Putamen (tissue), 1 donor: ENCODE measurements at places on chromosomes 3 and 15.

DNA sequence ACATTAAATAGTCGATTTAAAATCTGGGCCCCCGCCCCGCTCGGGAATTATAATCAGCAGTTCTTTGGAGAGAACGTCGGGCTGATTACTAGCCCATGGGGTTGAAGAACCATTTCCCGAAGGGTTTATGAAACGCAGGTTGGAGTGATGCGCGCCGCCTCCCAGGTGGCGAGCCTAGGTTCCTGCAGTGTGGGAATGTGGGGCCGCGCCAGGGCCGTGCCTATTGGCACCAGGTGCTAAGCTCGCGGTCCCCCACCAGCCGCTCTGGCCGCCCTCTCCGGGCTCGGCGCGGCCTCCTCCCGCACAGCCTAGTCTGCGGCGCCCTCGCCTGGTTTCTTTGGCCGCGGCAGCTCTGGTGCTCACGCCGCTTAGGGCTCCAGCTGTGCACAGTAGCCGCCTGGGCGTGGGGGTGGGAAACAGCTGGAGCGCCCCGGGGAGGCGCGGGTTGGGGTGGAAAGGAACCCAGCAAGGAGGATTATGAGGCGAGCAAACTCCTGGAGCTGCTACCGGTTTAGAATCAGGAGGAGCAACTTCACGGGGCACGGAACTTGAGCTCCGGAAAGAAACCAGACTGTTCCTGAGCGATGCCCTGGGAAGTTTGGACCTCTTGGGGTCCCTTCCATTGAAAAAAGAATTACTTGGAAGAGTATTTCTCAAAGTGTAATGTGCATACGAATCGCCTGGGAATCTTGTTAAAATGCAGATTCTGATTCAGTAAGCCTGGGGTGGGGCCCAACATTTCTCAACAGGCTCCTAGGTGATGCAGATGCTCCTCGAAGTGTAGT is 5.6 kb upstream of the MECOM start:
- peak; percentile 45 for DNase-seq

DNA sequence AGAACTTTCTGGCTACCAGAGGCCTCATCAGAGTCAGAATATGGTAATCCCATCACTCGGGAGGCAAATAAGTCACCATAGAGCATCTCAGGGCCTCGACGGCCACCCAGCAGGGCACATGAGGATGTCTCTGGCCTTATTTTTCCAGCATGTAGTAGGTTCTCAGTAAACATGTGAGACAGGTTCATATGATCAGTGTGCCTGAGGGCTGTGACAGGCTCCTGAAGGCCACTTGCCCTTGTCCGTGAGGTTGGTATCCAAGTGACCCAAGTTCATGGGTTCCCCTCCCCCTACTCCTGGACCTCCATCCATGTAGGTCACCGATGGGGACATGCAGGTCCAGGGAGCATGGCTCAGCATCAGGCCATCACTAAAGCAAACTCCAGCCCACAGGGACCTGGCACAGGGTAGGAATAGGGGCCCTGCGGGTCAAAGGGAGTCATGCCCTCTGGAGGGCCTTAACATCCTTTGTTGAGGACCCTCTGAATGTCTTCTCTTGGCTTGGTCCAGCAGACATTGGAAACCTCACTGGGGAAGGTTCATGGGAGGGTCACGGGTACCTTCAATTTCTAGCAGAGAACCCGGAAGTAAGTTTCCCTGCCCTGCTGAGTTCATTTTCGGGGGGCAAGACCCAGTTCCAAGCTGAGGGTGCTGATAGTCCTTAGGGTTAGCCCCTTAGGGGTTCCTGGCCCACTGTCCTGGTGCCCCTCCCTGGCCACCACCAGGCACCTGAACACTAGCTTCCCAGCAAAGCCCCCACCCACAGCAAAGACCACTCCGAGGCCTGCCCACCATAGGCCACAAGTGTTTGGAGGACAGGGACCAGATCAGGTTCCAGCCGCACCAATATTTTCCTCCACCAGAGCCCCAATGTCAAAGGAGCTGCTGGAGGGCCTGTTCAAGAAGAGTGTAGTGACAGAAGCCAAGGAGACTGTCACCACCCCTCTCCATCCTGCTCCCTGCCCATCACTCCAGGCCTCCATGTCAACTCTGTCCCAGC is 61.1 kb downstream of the ZNF445 start:
- DNase-seq: no peak

DNA sequence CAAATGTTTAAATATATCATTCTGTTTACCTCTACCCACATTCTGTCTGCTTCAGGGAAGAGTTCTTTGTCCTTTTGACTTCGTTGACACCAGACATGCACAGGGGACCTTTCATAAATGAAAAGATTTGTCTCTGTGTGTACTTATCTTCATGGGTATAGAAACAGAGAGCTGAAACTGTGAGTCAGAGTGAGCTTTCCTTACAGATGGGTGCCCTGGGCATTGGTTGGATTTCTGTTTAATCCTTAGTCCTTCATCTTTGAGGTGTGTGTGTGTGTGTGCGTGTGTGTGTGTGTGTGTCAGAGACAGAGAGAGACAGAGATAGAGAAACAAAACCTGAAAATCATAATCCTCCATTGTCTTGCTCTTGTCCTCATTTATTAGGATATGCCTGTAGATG is 517.4 kb downstream of the TUSC7 start:
- no peak for DNase-seq

- DNase-seq: no peak
Measured at GRCh38 chr3:49166752-49167556, 823 bp upstream of the CCDC71 start.

- no peak for DNase-seq
Measured at GRCh38 chr15:70323111-70323851, 225.6 kb upstream of the TLE3 start.

GRCh38 chr3:142489572-142490323 is 41.9 kb upstream of the XRN1 start:
- no peak for DNase-seq

DNA sequence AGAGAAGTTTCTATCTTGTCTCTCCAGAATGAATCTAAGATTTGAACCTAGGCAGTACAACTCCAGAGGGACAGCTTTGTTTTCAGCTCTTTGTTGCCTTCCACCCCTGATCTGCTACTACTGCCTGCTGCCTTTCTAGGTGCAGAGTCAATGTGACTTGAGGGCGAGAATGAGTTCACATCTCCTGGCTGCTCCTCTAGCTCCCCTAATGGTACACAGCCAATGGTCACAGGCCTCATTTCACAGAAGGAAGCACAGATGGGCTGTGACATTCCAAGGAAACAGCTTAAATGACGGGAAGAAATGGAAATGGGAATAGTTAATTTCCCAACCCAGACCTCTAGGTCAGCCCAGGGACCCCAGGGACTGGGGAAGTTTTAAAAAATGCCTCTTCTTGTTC is 32.4 kb downstream of the FAM43A start:
- no peak for DNase-seq

DNA sequence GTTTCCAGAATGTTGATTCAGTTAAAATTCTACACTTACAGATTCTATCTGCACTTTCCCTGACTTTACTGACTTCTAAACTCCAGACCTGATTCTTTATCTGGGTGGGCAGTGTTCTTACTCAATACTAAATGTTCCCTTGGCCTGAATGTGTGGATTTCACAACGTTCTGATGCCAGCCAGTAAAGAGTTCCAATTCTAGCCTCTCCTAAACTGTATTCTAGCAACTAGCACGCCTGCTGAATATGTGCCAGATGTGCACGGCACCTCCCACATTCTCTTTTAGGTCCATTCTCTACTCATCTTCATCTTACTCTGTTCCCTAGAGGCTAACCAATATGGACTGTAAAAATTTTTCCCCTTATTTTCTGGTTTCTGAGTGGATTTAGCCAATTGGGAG is 479.5 kb upstream of the AGTR1 start:
- DNase-seq: no peak

GRCh38 chr3:110995461-110996231 is 76.0 kb upstream of the NECTIN3 start:
- DNase-seq: no peak

GRCh38 chr3:135349254-135349948 is 554.3 kb downstream of the EPHB1 start:
- DNase-seq: no peak

DNA sequence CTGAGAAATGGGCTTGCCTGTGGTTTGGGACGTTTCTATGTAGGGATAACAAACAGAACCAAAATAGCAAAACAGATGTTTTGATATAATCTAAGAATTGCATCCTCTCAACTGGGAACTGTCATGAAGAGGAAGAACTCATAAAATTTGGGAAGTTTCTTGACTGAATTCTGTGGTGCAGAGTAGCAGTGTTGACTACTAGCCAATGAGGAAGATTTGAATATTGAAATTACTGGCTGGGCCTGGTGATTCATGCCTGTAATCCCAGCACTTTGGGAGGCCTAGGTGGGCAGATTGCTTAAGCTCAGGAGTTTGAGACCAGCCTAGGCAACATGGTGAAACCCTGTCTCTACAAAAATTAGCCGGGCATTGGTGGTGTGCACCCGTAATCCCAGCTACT is 42.2 kb downstream of the ZNF609 start:
- no peak for DNase-seq

DNA sequence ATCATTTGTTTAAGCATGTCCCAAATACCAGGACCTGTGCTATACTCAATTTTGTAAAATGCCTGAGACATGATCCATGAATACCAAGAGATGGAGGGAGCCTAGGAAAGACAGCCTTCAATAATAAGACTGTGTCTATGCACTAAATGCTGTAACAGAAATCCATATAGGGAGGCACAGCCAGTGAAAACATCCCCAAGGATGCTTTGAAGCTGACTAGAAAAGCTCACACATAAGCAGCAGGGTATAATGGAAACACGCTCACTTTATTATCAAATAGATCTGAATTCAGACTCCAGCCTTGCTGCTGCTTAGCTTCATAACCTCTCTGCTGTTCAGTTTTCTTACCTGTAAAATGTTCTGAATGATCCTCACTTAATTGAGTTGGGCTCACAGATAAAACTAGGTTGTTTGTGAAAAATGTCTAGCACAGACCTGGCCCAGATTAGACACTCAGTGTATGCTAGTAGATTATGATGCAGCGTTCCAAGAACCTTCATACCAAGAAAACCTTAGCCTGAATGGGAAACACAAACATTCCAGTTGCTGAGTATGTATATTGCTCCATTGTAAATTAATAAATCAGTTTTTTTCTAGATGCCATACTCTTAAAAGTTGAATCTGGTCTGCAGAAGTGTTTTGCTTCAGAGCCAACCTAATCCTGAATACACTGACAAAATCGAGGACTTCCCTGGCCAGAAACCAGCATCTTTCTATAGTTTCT is 3.8 kb upstream of the LARP6 start:
- no peak for DNase-seq

- DNase-seq: no peak
Measured at GRCh38 chr3:42705962-42706585, 3.5 kb upstream of the HHATL start.

DNA sequence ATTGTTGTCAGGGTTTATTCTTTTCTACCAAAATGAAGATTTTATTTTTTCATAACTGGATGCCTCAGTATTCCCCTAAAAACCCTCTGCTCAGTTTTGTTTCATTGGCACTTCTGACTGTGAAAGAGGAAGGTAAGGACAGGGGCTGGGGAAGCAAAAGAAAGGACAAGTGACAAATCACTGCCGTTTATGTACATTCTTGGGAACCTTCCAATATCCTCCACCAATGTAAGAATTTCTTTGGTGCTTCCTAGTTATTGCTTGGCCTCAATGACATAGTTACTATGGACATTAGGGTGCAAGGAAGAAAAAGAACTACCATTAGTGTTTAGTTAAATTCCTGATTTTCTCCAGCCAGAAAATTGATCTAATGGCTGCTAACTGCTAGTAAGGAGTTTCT is 131.0 kb upstream of the C15orf61 start:
- no peak for DNase-seq

GRCh38 chr15:33543957-33544356 is 233.2 kb downstream of the RYR3 start:
- no peak for DNase-seq

DNA sequence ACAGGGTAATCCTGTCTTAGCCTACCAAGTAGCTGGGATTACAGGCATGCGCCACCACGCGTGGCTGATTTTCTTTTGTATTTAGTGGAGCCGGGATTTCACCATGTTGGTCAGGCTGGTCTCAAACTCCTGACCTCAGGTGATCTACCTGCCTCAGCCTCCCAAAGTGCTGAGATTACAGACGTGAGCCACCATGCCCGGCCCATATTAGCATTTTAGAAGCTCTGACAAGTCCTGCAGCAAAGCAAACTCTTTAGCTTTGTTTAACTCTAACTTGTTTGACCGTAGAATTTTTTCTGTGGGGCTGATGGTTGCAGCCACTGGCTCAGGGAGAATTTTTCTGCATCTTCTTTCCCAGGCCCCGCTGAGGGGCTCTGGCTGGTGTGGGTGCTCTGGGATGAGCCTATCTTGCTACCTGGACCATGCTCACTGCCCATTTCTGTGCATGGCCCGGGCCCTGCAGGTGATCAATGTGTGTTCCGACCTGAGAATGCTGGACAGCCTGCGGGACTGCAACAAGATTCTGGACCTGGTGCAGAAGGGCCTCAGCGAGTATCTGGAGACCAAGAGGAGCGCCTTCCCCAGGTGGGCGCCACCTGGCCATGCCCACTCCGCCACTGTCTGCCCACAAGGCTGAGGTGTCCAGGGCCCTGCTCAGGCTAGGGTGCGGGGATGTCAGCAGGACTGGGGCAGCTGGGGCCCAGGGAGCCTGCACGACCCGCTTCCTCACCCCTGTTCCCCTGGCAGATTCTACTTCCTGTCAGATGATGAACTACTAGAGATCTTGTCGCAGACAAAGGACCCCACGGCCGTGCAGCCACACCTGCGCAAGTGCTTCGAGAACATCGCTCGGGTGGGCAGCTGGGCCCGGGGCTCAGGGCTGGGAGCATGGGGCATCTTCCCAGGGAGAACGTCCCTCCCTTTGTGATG is 41.3 kb downstream of the DNAH1 start:
- DNase-seq: no peak

GRCh38 chr15:44813231-44813630 is 76.9 kb downstream of the TRIM69 start:
- DNase-seq: no peak

DNA sequence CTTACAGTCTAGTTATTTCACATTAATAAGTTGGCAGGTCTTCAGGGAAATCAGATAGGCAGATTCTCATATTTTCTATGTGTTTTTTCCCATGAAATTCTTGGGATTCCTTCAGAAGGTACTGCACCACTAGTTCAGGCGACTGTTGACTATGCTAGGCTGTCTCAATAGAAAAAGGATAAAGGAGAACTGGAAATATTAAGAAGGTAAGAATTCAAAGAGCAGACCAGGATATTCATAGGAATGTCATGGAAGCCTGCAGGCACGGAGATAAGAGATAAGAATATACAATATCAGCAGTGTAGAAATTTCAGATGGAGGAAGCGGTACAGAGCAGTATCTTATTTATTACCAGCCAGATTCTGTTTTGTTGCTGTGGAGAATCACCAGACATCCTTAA is 432.1 kb upstream of the MDFIC2 start:
- no peak for DNase-seq

DNA sequence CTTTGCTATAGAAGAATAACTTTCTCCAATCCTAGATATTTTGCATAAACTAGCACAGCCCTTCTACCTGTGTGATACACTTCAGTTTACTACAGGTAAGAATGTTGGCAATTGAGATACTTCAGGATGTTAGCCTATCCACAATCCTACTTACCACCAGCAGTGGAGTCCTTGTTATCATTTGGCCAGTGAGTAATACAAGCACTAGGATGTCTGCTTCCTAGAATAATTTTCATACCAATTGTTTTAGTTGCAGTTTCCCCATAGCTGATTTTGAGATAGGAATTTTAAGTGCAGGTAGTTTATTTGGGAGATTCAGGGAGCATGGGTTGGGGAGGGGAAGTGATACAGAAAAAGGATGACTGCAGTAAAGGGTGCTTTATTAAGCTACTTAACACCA is 147.2 kb downstream of the EPHA6 start:
- DNase-seq: no peak

- no peak for DNase-seq
Measured at GRCh38 chr3:120566243-120566975, 29.7 kb upstream of the NDUFB4 start.

- no peak for DNase-seq
Measured at GRCh38 chr3:60333710-60334109, 917.5 kb downstream of the FHIT start.
